ENCODE measurements at places on chromosomes 11 and 22.

DNA sequence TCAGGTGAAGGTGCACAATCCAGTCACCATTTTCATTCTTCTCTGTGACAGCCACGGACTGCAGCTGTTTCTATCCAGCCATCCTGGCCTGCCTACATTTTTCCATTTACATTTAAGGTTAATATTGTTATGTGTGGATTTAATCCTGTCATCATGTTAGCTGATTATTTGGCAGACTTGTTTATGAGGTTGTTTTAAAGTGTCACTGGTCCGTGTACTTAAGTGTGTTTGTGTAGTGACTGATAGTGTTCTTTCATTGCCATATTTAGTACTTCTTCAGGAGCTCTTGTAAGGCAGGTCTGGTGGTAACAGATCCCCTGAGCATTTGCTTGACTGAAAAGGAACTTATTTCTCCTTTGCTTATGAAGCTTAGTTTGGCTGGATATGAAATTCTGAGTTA is 364.2 kb downstream of the JRKL start:
- no peak for DNase-seq

DNA sequence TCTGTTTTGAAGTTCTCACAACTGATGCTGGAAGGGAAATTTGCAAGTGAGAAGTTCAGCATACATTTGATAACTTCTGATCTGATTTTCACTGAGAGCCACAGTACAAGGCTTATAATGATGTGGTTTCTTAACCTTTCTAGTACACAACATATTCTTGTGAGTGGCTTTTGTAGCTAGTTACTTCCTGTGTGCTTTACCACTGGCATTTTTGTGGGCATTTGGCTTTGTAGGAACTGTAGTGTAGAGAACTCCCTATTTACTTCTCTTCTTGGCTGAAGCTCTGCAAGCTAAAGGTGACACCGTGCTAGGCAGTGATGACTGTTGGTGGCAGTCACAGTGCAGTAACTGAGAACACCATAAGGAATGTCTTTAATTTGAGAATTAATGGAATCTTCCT is 14.9 kb downstream of the USP47 start:
- no peak for DNase-seq

- DNase-seq, result no peak
These were observed 772 bp downstream of the NAV2 start for GRCh38 chr11:19713196-19714021.

- peak; percentile 37 for DNase-seq
These were observed 38.8 kb downstream of the NUMA1 start for GRCh38 chr11:72041364-72042063.

DNA sequence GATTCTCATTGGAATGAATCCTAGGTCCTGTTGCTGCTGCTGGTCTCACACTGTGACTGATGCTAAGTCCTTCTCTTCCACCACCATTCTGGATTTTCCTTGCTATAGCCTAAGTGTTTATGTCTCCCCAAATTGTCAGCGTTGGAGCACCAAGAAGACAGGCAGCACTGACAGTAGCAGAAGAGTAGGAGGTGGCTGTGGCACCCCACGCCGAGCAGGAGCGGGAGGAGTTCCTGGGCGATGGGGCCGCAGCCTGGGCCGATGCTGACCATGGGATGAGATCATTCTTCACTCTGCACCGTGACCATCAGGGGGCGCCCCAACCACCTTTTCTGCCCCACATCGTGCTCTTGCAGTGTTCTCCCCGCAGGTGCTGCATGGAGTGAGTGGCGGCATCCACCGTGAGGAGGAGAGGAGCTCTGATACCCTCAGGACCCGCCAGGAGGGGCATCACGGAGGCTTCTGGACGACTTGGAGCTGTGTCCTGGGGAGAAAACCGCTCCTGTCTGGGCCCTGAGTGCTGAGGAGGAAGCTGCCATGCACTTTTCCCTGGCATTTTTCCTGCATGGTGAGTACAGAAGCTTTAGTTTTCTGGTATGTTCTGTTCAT is 57.0 kb downstream of the LRRC74B start:
- peak; percentile 81 for DNase-seq

GRCh38 chr11:2975594-2975993 is 16.5 kb downstream of the NAP1L4 start:
- peak; percentile 54 for DNase-seq

GRCh38 chr11:114163229-114163631 is 103.7 kb downstream of the ZBTB16 start:
- DNase-seq, result no peak

DNA sequence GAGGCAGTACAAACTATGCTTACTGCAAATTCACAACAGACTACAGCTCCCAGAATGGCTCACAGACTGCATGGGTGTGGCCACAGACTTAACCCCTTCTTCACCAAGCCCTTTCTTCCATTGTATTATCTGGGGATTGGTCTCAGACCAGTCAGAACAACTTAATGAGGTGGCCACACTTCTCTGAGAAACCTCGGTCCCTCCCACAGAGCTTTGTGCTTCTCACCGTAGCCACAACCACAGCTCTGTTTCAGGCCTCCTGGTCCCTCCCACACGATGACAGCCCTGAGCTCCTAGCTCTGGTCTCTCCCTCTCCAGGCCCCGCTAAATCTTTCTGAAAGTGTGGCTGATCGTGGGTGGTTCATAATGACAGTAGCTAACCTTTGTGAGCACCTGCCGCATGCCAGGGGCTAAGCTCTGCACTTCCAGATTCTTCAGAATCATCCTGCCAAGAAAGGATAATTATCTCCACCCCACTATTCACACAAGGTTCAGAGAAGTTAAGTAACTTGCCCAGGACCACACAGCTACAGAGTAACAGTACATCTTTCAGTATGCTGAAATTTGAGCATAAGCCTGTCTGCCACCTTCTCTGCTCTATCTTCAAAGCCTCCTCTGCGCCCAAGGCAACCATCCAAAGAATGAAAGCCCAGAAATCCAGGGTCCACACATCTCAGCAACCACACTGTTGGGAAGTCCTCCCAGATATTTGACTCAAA is 5.4 kb downstream of the PDE2A start:
- DNase-seq, result no peak

GRCh38 chr11:2732261-2732939 is 32.6 kb upstream of the KCNQ1OT1 start:
- no peak for DNase-seq

DNA sequence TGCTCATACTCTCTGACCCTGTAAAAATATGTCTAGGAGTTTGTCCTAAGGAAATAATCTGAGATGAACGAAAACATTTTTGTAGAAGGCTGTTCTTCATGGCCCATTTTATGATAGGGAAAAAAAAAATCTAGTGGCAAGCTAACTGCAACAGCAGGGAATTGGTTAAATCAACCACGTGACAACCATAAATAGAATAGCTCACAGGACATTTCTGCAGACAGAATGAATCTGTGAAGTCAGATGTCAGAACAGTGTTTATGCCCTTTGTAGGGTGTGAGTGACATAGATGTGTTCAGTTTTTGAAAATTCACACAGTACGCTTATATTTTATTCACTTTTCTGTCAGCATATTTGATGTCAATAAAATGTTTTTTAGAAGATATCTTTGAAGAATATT is 16.1 kb downstream of the ARHGAP1 start:
- DNase-seq, result no peak

GRCh38 chr11:134592391-134592990 is 180.4 kb upstream of the B3GAT1 start:
- no peak for DNase-seq

GRCh38 chr11:113082341-113082955 is 121.2 kb downstream of the NCAM1 start:
- DNase-seq, result no peak

DNA sequence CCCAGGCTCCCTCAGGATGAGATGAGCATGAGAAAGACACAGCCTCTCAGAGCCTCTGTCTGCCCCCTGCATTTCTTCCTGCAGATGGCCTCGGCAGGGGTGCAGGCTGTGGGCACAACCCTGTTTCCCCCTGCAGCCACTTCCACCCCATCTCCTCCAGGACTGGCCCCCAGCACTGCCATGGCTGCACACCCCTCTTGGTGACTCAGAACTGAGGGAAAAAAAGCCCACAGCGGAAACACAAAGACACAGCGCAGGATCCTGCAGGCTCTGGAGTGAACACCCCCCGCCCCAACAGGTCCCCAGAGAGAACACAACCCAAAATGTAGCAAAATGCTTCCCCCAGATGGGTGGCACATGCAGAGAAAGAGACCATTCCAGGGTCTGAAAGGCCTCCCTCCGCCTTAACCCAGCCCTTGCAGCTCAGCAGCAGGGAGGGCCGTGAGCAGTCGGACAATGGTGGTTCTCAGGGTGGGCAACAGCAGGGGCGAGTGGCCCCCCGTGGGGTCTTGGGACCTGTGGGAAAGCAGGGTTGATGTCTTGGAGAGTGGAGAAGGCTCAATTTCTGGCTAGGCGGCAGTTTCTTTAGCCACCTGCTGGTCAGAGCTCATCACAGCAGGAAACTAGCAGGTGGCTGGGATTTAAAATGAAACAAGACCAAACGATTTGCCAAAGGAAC is 8.0 kb downstream of the TUBGCP6 start:
- DNase-seq, result no peak

DNA sequence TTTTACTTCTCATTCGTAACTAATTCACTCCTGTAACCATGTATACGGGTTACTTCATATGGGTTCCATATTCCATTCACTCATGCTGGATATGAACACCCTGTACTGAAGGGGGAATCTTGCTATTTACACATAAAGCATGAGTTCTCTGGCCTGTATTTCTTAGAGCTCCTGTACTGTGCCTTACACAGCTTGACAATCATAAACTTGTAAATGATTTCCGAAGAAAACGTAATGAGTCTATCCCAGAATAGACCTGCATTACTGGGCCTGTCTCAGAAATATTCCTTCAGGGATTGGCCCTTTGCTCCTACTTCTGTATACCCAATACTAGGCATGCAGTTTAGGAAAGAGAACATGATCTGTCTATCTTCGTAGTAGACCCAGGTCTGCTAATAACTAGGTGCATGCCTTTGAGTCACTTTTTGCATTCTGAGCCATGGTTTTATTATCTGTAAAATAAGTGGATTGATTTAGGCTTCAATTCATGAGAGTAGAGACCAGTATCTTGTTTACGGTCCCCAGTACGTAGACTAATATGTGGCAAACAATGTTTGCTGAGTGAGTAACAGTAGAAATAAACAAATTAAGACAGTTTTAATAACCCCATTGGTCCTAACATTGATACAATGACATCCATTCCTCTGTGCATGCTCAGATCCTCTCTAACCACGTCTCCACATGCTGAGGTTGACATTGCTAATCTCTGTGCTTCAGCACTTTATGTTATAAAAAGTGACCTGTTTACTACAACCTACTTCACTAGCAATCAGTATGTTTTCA is 1.2 kb downstream of the CCDC34 start:
- DNase-seq, result no peak

DNA sequence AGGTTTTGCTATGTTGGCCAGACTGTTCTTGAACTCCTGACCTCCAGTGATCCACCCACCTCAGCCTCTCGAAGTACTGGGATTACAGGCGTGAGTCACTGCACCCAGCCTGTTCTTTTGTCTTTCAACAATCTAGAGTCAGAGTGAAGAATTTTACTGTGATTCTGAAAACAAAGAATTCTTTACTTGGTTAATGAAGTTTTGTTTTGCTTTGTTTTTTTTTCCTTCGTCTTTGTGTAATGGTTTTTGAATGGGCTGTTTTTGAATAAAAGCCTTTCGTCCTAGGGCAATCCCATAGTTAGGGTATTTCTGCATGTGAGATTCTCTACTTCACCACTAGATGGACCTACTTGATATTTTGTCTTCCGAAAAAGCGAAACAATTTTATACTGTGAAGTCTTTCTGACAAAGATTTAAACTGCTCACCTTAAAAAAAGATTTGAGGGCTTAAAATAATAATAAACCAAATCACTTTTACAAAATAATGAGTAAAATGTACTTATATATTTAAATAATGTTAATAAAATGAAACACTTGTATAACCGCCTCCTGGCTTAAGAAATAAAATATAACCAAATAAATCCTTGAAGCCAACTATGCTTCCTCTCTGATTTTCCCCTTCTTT is 43.4 kb upstream of the SC5D start:
- peak; percentile 64 for DNase-seq

DNA sequence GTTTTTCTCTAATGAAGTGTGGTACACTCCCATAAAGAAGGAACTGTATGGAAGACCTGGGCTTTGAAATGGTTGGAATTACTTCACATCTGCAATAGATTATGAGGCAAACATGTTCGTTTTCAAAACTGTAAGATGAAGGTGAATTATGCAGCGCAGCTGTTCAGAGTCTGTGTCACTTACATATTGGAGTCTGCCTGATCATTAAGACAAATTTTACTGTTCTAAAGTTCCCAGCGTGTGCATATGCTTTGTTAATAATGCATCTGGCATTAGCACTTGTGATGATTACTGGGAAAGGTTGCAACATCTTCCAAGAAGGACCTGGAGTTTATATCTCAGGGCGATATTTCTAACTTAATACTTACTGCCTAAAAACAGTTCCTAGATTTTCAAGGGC is 255.2 kb upstream of the ZC3H12C start:
- DNase-seq, result no peak

DNA sequence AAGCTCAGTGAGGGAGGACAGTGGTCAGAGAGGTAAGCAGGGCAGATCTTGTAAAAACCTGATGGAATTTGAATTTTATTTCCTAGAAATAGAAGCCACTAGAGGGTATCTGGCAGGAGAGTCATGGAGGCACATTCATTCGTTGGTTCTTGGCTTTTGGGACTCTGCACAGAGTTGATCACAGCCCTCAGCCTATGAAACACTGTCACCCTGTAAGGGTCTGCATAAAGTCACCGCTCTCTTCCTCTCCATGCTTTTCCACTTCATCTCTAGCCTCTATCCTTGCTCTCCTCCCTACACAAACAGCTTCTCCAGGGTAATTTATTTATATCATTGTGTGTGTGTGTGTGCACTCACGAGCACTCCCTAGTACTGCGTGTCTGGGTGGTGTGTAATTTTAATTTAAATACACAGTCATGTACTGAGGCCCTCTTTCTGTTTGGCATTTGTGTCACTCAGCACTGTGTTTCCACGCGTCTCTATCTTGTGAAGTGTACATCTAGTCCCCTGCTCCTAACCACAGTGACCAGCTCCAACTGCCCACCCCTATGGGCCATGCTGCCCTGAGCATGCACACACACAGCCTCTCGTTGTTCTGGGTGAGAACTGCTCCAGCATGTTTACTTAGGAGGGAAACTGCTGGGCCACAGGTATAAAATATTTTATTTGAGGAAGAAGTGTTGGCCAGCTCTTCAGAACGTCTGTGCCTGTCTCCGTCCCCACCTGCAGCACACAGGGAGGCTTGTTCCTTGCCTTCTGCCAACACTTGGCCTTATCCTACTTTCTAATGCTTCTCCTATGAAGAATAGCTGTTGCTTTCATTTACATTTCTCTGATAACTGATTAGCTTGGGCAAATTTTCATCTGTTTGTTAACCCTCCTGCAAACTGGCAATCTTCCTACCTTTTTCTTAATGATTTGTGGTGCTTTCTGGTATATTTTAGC is 4.5 kb downstream of the KCNQ1OT1 start:
- DNase-seq, result no peak

Data from germinal center (tissue), 1 donor.